Mammary epithelial cell (primary cell): ENCODE measurements at places on chromosomes 4 and X. TPM values are rescaled to one million over a fixed set of nuclear protein-coding genes. Genes with fewer than 3 reads are reported as not detected.
A peak's percentile ranks its signal among the peaks of the same experiment; 100 is the strongest.

PPP4R3C gene
- total RNA-seq = not detected

DNA sequence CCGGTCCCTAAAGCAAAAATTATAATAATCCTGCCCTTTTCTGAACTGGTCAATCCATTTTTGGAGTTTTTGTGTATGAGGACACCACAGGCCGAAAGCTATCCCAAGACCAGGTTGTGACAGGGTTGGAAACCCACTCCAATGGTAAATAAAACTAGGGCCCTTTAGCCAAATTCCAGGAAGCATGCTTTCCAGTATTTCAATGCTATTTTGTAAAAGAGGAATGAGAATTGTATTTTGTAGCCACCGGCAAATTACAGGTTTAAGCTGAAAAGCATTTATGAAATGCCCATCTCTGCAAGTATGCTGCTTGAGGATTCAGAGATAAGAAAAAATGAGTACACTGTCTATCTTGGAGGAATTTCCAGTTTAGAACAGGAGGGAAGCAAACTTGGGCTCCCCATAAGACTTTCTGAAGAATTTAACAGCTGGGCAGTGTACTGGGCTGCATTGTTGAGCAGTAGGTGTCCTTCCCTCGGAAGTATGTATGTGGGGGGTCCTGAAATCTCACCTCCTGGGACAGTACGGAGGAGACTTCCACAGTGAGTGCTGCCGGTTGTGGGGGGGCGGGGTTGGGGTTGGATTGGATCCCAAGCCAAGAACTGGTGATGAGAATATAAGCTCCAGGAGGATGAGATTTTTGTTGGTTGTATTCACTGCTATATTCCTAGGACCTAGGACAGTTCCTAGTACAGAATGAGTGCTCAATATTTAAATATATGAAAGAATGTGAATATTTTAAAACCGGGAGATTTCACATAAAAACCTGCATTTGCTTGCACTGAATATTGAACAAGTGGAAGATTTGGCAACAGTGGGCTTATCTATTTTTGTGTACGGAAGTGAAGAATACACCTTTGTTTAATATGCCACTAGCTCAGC, 26.8 kb downstream of the OCIAD2 start:
- DNase-seq = no peak

DNA sequence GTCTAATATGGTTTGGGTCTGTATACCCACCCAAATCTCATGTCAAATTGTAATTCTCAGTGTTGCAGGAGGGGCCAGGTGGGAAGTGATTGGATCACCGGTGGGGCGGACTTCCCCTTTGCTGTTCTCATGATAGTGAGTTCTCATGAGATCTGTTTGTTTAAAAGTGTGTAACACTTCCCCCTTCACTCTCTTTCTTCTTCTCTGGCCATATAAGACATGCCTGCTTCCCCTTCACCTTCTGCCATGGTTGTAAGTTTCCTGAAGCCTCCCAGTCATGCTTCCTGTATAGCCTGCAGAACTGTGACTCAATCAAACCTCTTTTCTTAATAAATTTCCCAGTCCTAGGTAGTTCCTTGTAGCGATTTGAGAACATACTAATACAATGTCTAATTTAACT, 19.7 kb upstream of the SCRG1 start:
- DNase-seq = no peak

GRCh38 chrX:133655275-133656265, 240.3 kb upstream of the GPC4 start:
- DNase-seq = no peak

DNA sequence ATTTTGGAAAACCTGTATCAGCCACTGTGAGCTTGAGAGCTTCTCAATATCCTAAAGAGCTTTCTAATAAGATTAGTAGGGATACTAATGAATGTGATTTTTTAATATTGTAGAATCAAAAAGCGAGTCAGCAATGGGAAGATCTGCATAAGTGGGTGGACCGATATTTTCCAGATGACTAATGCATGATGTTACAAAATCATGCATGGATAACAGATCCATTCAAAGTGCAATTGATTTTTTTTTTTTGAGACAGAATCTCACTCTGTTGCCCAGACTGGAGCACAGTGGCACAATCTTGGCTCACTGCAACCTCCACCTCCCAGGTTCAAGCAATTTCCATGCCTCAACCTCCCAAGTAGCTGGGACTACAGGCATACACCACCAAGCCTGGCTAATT, 7.3 kb upstream of the CLDN2 start:
- DNase-seq = peak; percentile 19
